ENCODE measurements at places on chromosomes 6 and 20. TPM values are rescaled to one million over a fixed set of nuclear protein-coding genes. Genes with fewer than 3 reads are reported as not detected.

The EPPIN gene
- not detected for total RNA-seq

GRCh38 chr6:128311944-128312570 lies 208.3 kb downstream of the PTPRK start:
- H3K4me1 ChIP-seq: no peaks in the 10 kb centered on the region
- no peak for DNase-seq
- H3K36me3 ChIP-seq: no peaks in the 10 kb centered on the region
- H3K27me3 ChIP-seq: no peaks in the 10 kb centered on the region

The SLC52A3 gene
- total RNA-seq: 1.5 TPM

- no peak overlapping the region for H3K4me3 ChIP-seq
- no peak for DNase-seq
- no peak overlapping the region for H3K27ac ChIP-seq
- no peaks in the 10 kb centered on the region for H3K4me1 ChIP-seq
- H3K27me3 ChIP-seq: no peaks in the 10 kb centered on the region
These were observed 57.2 kb downstream of the TMEM200A start for GRCh38 chr6:130423044-130423443.

The GGTLC1 gene
- not detected for total RNA-seq

GRCh38 chr20:4014031-4014474 lies 1.3 kb downstream of the RNF24 start:
- no peak for DNase-seq
- H3K27me3 ChIP-seq: no peaks in the 10 kb centered on the region
- H3K4me1 ChIP-seq: peaks cover 22% of the 10 kb centered on the region
- H3K4me3 ChIP-seq: peak overlapping the region; percentile 95

- H3K27me3 ChIP-seq: no peaks in the 10 kb centered on the region
- H3K27ac ChIP-seq: no peak overlapping the region
- no peak for DNase-seq
- peak overlapping the region; percentile 38 for H3K4me3 ChIP-seq
These were observed 99.6 kb upstream of the DST start for GRCh38 chr6:56742122-56742791.

DNA sequence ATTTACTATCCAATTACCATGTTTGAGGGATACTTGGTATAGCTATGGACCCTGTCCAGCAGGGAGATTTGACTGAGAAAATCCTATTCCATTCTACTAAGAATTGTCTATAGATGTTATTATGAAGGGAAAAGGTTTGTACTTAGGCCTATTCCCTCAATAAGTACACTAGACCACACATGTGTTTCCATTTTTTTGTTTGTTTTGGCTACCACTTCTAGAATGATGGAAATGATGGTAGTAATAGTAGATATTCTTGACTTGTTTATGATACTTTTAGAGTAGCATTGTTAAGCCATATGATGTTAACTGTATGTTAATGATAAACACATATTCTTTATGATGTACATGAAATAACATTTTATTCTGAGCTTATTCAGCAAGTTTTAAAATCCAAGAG lies 144.8 kb downstream of the OGFRL1 start:
- H3K27ac ChIP-seq: no peak overlapping the region
- no peaks in the 10 kb centered on the region for H3K4me1 ChIP-seq
- DNase-seq: no peak
- no peak overlapping the region for H3K4me3 ChIP-seq
- H3K36me3 ChIP-seq: no peaks in the 10 kb centered on the region

GRCh38 chr6:168291450-168291849 lies 28.1 kb downstream of the DACT2 start:
- no peaks in the 10 kb centered on the region for H3K4me1 ChIP-seq
- H3K27ac ChIP-seq: no peak overlapping the region
- no peak for DNase-seq

DNA sequence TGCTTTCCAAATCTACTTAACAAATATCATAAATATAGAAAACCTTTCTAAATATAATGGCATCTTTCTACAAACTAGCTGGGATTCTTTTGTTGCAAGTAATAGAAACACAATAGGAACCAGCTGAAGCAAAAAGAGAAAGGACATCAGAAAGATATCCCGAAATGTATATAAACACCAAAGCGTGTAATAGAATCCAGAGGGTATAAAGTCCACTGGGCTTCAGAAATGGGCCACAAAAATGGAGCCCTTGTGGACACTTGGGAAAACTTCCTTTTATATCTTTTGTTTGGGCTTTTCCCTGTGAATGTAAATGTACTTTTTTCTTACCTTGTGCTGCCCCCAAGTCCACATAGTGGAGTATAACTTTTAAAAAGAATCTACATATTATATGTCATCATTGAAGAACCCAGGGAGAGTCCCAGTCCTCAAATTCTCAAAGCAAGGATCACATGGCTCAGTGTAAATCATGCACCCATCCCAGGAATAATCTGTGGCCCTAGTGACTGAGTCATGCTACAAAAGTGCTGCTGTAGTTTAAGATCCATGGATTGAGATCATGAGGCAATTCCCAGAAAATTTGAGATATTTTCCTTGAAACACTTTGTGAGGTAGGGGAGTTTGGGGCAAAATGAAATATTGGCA lies 457.0 kb downstream of the EPM2A start:
- no peak overlapping the region for H3K27ac ChIP-seq
- no peaks in the 10 kb centered on the region for H3K36me3 ChIP-seq
- H3K4me1 ChIP-seq: no peaks in the 10 kb centered on the region
- DNase-seq: no peak
- no peaks in the 10 kb centered on the region for H3K27me3 ChIP-seq

GRCh38 chr20:36861875-36862801 lies 13.8 kb upstream of the TLDC2 start:
- H3K4me3 ChIP-seq: peak overlapping the region; percentile 80
- H3K36me3 ChIP-seq: no peaks in the 10 kb centered on the region
- H3K27ac ChIP-seq: peak overlapping the region; percentile 88
- DNase-seq: peak; percentile 41
- peaks cover 42% of the 10 kb centered on the region for H3K4me1 ChIP-seq

GRCh38 chr6:73258721-73259120 lies 4.3 kb downstream of the KHDC1 start:
- H3K4me1 ChIP-seq: peaks cover 13% of the 10 kb centered on the region
- no peak overlapping the region for H3K27ac ChIP-seq
- no peak for DNase-seq
- H3K36me3 ChIP-seq: no peaks in the 10 kb centered on the region
- no peak overlapping the region for H3K4me3 ChIP-seq

The GSTA3 gene
- not detected for total RNA-seq

DNA sequence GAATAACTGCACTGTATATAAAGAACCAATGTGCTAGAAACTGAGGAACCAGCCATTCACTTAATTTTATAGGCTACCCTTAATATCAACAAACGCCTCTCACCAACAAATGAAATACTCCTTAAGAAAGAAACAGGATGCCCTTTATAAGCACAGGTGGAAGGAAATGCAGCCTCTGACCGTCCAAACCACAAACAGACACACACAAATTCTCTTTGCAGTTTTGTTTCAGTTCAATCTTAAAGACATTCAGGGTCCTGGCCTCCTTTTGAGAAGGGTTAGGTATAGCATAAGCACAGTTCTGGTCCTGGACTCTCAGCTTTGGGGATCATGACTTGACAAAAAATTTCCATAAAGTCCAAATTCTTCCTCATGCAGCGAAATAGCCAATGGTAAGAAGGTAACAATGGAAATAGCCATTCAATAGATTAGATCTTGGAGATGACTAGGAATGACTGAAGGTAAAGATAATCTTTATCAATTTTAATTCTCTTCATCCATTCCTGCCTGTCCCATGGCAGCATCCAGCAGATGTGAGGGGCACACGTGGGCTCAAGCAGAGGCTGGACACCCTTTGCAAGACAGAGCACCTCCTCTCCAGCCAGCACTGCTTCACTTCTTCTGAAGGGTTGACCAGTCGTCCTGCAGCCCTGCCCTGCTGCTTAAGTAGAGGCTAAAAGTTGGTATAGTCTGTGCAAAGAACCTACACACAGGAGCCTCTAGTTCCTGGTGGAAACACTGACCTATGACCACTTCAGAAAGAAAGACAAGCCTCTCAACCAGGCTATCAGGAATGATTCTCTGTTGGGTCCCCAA lies 123.9 kb downstream of the CD83 start:
- no peaks in the 10 kb centered on the region for H3K27me3 ChIP-seq
- no peak for DNase-seq
- no peaks in the 10 kb centered on the region for H3K36me3 ChIP-seq
- no peaks in the 10 kb centered on the region for H3K4me1 ChIP-seq
- H3K27ac ChIP-seq: no peak overlapping the region
- H3K4me3 ChIP-seq: no peak overlapping the region

DNA sequence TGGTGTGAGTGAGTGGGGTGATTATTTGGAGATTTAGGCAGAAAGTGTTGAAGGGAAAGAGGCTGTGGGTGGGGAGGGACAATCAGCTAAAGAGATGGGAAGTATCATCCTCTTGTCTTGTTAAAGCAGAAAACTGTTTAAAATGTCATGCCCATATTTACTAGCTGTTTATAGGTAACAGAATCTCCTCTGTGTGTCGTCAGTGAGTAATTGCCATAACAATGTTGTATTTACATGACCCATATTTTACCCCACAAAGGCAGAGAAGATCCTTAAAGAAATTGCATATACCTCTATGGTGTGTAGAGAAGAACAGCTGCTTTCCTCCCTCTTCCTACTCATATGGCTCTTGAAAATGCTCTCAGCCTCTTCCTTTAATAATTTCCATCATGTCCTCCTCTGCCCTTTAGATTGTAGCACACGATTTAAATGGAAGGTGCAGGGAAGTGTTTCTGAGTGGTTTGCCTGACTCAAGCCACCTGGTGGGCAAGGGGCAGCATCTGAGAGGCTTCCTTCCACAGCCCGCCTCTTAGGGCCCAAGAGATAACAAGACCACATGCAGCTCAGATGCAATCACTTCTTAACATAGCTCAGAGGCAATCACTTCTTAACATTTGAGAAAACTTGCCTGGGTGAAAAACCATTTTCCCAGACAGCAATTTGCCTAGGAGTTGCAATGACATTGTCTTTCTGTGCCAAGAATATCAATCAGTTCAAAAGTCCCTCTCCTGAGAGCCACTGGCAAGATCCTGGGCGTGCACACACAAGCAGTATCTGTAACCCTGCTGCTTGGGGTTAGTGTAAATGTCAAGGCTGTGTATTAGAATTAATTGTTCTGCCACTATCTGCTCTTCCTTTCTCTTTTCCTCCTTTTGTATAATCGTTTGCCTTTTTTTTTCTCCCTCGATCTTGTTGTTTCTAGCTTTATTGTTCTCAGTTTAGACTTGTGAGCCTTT lies 44.1 kb upstream of the EDN1 start:
- H3K27me3 ChIP-seq: no peaks in the 10 kb centered on the region
- no peaks in the 10 kb centered on the region for H3K36me3 ChIP-seq
- H3K4me1 ChIP-seq: no peaks in the 10 kb centered on the region
- no peak for DNase-seq

DNA sequence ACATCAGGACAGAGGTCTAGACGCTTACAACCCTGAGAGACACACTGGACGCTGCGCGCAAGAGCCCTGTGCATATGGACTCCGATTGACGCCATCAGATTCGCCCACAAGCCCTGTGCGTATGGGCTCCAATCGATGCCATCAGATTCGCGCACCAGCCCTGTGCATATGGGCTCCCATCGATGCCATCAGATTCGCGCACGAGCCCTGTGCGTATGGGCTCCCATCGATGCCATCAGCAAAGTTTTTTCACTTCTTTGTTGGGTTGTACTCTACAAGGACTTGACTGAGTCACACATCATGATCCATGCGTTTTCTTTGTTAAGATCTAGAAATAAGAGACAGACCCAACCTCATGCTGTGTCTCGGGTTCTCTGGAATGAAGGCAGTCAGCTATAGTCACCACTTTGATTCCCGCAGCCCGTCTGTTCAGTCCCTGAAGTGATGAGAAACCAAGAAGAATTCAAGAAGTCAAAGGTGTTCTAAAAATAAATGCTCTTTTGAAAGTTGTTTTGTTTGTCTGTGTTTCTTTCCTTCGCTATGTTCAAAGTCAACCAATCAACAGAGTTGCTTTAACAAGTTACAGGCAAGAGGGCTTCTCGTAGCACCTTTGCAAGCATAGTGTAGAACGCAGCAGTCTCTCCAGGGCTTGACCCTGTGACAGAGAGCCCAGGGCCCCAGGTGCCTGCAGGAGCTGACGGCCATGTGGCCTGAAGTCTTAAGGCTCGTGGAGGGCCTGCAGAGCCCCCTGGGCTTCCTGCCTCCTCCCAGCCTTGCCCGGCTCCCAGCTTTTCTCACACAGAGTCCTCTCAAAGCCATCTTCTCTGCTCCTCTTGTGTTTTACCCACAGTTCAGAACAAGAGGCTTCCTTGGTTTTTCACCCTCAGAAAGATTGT lies 7.9 kb downstream of the RPS6KA2 start:
- H3K4me1 ChIP-seq: peaks cover 20% of the 10 kb centered on the region
- H3K4me3 ChIP-seq: no peak overlapping the region
- peak overlapping the region; percentile 61 for H3K27ac ChIP-seq
- H3K27me3 ChIP-seq: no peaks in the 10 kb centered on the region
- no peak for DNase-seq

GRCh38 chr20:43985121-43985520 lies 70.5 kb downstream of the TOX2 start:
- H3K4me1 ChIP-seq: no peaks in the 10 kb centered on the region
- no peak overlapping the region for H3K27ac ChIP-seq
- no peaks in the 10 kb centered on the region for H3K36me3 ChIP-seq
- no peak overlapping the region for H3K4me3 ChIP-seq
- no peaks in the 10 kb centered on the region for H3K27me3 ChIP-seq
- no peak for DNase-seq

- peak overlapping the region; percentile 96 for H3K27ac ChIP-seq
- H3K36me3 ChIP-seq: no peaks in the 10 kb centered on the region
- H3K4me1 ChIP-seq: peaks cover 21% of the 10 kb centered on the region
These were observed 603 bp upstream of the RAB23 start for GRCh38 chr6:57222743-57223077.

The EYA2 gene
- 3.5 TPM for total RNA-seq

DNA sequence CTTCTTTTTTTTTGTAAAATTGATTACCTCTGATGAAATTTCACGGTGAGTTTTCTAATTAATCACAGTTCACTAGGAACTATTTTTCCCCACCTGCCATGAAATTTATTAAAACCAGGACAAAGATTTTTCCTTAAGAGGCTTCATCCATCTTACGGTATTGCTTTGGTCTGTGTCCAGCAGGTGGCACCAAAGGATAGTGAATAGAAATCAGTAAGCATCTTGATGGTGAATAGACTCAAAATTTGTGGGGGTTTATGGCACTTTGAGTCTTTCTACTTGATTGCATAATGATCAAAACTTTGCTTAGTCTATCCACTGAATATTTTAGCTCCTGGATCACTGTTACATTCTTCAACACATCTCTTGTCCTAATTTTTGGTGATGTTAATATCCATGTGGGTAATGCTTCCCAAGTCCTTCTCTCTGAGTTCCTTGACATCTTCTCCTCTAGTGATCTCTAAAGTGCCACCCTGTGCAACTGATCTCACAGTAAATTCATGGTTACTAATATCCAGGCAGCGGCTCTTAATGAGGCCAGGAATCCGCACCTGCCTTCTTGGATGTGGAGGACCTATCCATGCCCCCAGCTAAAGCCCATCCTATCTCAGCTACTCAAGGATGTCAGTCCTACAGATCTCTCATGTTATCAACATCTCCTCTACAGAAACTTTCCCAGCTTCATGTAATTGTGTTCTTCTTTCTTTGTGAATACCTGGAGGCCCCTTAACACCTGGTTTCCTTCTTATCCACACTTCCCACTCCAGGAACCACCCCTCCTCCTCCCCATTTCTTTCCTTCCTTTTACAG lies 54.5 kb downstream of the STMND1 start:
- no peak overlapping the region for H3K27ac ChIP-seq
- DNase-seq: peak; percentile 20

The TCP11 gene
- not detected for total RNA-seq

Measured in thoracic aorta (tissue), 2 donors.